ENCODE measurements at places on chromosomes 7 and 10.

- DNase-seq = no peak
Observed at GRCh38 chr7:30572212-30572841, 22.4 kb upstream of the GARS1 start.

DNA sequence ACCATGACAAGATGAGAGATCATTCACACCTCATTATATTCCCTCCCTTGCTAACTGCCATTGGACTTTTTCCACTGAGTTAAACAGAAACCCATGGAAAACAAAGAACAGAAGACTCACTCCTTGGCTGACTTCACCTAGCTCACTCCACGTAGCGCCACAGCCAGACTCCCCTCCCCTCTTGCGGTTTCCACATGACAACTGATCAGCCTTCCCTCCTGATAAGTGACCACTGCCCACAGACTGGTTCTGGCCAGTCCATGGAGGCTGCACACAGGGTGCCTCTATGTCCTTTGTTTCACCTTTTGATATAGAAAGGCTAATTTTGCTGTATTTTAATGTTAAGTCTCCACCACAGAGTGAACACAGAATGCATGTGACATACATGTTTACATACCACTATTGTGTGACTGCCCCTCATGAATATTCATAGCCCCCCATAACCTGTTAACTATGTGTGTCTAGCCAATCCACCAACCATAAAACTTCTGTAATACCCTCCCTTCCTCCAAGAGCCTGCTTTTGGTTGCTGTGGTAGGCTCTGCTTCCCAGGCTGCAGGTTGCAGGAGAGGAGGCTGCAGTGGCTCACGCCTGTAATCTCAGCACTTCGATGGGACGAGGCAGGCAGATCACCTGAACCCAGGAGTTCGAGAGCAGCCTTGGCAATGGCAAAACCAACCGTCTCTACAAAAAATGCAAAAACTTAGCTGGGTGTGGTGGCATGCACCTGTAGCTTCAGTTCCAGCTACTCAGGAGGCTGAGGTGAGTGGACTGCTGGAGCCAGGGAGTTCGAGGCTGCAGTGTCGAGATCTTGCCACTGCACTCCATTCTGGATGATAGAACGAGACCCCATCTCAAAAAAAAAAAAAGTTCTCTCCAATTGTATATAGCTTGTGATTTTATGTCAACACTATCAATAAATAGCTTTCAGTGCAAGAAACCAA is 10.0 kb upstream of the IFIT5 start:
- DNase-seq = no peak

DNA sequence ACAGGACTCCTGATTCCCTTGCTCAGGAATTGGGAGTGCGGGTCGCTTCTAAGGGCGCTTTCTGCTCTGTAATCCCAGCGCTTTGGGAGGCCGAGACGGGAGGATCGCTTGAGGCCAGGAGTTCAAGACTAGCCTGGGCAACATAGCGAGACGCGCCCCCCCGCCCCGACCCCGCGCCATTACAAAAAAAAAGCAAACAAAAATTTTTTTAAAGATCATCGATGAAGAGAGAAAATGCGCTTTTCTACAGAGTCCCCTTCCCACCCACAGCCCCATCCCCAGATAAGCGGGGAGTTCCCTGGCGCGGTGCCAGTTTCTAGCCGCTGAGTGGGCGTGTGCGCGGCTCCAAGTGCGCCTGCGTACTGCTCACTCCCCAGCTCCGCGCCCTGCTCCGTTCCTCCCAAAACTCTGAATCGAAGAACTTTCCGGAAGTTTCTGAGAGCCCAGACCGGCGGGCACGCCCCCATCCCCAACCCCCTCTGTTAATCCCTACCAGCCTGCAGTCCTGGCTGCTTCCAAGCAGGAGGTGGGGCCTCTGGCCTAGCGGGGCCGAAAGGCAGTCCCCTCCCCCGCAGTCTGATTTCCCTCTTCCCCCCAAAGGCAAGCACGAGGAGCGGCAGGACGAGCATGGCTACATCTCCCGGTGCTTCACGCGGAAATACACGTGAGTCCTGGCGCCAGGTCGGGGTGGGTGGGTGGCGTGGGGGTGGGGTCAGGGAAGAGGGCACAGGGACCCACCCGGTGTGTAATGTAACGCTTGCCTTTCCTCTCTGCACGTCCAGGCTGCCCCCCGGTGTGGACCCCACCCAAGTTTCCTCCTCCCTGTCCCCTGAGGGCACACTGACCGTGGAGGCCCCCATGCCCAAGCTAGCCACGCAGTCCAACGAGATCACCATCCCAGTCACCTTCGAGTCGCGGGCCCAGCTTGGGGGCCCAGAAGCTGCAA is 1.0 kb downstream of the HSPB1 start:
- DNase-seq = peak; percentile 62

DNA sequence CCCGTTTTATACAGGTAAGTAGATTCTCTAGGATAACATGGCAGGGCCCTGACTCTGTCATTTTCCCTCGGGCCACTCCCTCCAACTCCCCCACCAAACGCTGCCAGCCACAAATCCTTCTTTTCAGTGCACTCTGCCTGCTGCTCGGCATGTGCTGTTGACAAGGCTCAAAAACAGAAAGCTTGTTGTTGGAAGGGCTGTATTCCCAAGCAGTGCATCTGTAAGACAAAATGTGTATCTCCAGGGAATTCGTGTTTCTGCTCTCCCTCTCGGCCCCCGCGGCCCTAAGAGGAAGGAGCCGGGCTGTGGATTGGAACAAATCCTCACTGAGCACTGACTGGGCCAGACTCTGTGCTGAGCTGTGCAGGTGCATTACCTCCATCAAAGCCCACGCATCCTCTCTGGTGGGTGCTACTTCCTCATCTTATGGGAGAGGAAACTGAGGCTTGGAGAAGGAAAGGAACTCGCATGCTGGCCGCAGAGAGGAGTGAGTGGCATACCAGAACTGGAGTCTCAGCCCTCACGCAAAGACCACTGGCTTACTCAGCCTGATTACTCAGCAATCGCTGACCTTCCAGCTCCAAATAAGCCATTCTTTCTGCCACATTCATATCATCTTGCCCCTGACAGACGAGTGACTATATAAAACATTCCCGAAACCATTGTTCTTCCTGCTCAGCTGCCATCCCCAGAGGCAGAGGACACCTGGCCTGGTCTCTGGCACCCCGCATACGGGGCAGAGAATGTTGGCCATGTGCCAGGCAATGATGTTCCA is 33.5 kb upstream of the ENO4 start:
- no peak for DNase-seq

DNA sequence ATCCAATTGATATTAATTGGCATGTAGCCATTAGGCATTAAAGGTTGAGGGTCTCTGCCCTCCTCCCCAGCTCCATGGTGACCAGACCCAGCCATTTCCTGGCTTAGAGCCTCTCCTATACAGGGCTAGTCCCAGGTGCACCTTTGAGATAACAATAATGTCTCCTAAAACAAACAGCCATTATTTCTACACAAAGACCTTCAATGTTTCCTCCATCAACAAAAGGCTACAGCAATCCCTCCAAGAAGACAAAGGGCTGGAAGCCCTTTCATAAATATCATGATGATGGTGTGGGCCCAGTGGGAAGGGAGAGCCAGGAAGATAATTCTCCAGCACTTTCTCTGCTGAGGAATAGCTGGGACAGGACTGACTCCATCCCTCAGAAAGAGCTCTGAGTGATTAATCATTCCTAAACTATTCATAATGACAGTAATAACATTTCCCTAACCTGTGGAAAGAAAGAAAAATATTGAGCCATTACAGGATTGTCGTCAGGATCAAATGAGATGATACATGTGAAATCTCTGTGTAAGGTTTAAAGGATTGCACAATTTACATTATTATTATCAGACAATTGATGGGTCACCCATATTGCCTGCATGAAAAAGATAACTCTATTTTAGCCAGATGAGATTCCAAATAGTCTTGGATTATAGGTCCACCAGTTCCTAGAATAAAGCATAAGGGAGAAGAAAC is 10.2 kb downstream of the PKD2L1 start:
- DNase-seq = no peak

- no peak for DNase-seq
Observed at GRCh38 chr7:134809616-134810015, 30.2 kb downstream of the CALD1 start.

- DNase-seq = no peak
Observed at GRCh38 chr10:114087255-114087654, 43.6 kb downstream of the ADRB1 start.

DNA sequence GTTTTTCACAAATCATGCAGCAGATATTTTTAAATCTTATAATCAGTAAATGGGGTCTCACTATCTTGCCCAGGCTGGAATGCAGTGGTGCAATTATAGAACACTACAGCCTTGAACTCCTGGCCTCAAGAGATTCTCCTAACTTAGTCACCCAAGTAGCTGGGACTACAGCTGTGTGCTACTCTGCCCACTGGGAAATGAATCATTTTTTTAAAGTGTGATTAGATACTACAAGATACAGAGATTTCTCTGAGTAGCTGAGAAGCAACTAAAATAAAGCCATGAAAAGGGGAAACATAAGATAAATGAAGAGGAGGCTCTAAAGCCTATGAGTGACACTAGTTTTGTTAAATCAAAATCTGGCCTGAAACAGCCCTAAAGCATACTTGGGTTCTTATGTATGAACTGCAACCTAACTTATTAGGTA is 119.7 kb downstream of the JMJD1C start:
- DNase-seq = no peak

DNA sequence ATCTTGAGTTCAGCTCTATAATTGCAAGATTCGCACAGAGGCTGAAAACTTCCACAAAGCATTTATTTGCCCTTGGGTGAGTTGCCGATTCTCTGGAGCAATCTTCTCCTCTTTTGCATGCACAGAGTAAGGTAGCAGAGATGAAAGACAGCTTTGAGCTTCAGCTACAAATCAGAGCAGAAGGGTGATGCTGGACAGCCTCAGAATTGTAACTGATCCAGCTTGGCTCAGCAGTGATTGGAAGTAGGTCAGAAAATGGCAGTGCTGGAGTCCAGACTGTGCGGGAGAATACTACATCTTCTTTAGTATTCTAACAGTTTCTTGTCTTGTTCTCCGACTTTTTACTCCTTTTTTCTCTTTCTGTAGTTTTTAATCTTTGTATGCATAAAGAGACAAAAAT is 55.4 kb upstream of the CDC14C start:
- no peak for DNase-seq

DNA sequence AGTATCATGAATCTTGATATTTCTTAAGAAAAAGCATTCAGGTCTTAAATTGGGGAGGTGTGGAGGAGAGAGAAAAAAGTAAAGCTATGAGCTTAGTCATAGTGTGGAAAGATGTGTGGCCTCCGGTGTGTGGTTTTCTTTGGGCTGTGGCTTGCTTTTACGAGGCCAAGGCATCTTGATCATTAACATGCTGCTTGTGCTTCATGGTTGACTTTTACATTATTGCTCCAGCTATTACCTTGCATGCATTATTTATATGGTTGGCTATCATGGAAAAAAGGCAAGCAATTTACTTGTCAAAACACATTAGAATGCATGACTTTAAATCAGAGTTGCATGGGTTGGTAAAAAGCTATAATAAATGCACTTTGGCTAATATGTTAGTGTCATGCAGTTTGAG is 300.7 kb upstream of the ADARB2 start:
- no peak for DNase-seq

GRCh38 chr7:153130052-153130451 is 370.5 kb downstream of the ACTR3B start:
- no peak for DNase-seq

GRCh38 chr7:130793855-130794618 is 60.0 kb upstream of the KLF14 start:
- no peak for DNase-seq

- DNase-seq = no peak
Observed at GRCh38 chr7:33054261-33054964, 8.2 kb downstream of the NT5C3A start.

- no peak for DNase-seq
Observed at GRCh38 chr10:129419397-129419796, 47.6 kb upstream of the MGMT start.

DNA sequence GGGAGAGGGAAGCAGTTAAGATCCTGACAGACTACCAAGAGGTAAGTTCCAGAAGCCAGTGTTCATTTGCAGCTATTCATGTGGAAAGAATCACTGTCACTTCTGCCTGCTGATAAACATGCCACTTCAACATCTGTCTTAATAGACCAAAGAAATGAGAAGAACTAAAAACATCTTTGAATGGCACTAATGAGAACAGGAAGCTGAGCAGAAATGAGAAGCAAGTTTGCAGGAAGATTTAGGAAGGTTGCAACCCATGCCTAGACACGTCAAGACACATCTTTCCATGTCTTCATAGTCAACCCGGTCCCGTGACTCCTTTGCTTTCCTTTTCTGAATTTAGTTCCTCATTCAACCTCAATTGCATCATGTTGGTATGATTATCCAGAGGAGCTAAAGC is 180.0 kb downstream of the PDE1C start:
- no peak for DNase-seq

DNA sequence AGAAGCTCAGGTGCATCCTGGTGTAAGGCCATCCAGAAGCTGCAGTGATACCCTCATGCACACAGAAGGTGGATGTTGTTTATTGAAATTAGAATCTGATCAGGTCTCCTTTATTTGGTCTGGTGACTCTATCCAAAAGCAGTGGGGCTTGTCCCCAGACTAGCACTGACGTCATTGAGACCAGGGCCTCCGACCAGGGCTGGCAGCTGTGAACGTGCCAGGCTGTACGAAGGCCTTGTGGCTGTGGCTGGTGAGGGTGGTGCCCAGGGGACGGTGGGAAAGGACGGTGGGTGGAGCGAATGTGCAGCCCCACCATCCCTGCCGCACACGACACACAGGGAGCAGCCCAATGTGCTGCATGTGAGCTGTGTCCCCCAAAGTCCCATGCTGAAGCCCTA is 160.0 kb downstream of the ADARB2 start:
- no peak for DNase-seq

GRCh38 chr7:91852263-91852741 is 28.2 kb downstream of the MTERF1 start:
- no peak for DNase-seq

DNA sequence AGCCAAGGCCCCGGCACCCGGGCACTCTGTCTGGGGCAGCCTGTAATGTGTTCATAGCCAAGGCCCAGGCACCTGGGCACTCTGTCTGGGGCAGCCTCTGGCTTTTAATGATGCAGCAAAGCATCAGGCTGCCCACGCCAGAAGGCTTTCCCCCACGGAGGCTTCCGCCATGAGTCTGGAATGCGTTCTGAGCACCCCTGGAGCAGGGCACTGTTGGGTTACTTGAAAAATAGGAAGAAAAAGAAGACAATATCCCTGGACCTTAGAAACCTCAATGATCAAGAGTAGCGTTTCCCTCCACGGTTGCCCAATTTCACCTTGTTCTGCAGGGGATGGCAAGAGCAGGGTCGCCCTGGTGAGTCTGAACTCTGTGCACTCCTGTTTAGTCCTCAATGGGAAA is 565.0 kb downstream of the PTPRN2 start:
- no peak for DNase-seq

- no peak for DNase-seq
Observed at GRCh38 chr10:71725998-71726579, 6.5 kb upstream of the C10orf105 start.

DNA sequence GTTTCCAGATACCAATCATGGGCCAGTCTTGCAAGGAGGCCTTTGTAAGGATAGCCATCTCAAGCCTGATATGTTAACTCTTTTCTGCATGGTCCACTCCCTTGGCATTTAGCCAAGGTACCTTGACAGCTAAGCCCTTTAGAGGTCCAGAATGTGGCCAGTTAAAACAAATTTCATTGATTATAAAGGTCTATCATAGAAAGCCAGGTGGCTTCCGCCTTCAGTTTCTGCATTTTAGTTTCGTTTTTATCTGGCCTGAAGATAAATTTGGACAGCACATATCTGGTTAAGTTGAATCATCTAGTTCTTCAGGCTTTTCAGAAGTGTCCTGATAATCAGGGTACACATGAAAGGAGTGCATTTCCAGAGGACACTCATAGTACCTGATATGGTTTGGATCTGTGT is 30.7 kb downstream of the ANKIB1 start:
- no peak for DNase-seq
